Left renal pelvis (tissue), 4 donors: ENCODE measurements at places on chromosomes 2 and 18.

- no peak for DNase-seq
These were observed 1144.8 kb upstream of the FANCL start for GRCh38 chr2:59385971-59386370.

DNA sequence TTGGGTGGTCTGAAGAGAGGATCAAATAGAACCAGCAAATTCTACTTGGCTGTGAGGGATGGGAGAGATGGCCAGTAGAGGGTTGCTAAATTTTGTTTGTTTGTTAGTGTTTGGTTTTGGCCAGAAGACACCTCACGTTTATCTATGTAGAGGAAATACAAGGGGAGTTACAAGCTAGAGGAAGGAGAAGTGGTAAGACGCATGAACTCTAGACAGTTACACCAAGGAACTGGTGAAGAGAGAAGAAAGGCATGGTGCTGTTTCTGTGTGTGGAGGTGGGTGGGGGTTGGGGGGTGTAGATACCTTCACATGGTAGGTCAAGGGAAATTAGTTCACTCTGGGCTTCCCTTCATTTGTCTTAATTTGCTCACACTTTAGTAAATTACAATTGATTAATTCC is 25.6 kb downstream of the RASGRP3 start:
- no peak for DNase-seq

DNA sequence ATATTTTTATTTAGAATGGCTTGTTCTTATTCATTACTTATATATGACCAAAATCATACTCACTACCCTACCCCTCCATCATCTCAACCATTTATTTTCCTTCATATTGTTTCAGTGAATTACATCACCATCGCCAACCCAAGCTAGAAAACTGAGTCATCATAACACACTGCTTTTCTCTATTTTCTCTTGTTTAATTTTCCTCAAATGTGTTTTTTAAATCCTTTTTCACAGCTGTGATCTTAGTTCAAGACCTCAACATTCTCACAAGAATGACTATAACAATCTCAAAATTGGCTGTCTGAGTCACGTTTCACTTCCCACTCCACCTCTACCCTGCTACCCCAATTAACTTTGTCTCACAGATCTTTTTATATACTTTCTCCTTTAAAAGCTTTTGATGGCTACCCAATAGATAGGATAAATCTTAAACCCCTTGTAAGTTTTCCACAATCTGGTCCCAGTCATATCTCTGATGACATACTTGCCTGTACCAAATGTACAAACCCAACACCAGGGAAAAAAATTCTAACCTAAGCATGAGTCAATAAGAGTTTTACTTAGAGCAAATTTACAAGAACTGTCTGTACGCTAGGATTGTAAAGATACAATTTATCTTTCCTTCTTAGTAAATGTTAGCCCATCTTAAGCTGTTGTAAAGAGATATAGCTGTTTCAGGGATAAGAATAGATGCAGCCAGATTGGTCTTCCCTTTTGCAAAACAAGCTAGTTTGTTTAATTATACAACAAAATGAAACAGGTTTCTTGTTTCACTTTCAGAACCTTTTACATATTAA is 635.1 kb upstream of the SLC39A10 start:
- DNase-seq: no peak

DNA sequence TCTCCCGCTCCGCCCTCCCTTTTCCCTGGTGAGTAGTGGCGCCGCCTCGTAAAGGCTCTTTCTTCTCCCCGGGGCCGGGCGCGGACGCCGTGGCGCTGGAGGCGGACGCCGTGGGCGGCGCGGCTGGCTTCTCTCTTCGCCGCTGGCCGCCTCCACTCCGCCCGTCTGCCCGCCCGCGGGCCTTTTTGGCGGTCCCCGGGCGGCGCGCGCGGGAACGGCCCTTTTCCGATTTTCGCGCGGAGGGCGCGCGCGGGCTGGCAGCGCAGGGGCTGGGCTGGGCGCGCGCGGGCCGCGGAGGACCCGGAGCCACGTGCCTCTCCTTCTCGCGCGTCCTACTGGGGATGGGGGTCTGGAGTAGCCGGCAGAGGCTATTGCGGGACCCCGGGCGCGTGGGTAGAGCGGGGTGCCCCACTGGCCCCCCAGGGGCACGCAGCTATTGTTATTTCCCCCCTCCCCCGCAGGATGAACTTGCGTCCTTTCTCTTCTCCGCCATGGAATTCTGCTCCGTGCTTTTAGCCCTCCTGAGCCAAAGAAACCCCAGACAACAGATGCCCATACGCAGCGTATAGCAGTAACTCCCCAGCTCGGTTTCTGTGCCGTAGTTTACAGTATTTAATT is 472 bp downstream of the SLC20A1 start:
- DNase-seq: no peak

DNA sequence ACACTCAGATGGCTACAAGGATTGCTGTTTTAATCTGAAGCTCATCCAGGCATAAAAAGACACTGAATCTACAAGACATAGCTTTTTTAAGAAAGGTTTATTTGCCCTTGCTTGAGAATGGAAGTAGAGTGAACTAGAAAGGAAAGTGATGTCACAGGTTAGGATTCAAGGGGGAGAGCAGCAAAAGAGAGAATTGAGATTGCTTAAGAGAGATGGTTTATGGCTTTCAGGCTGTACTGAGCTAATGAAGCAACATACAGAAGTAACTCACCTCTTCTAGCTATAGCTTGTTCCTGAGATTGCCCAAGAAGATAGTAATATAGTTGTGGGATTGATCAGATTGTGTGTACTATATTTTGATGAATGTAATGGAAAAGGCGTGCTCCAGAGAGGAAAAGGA is 26.1 kb upstream of the ACVR2A start:
- DNase-seq: no peak

GRCh38 chr2:66576311-66576560 is 141.3 kb downstream of the MEIS1 start:
- no peak for DNase-seq
